ENCODE measurements at places on chromosomes 4 and X.

- peak; percentile 45 for DNase-seq
Observed at GRCh38 chrX:136159611-136160025, 12.3 kb downstream of the FHL1 start.

GRCh38 chr4:76622717-76623116, 187.7 kb downstream of the SHROOM3 start:
- no peak for DNase-seq

DNA sequence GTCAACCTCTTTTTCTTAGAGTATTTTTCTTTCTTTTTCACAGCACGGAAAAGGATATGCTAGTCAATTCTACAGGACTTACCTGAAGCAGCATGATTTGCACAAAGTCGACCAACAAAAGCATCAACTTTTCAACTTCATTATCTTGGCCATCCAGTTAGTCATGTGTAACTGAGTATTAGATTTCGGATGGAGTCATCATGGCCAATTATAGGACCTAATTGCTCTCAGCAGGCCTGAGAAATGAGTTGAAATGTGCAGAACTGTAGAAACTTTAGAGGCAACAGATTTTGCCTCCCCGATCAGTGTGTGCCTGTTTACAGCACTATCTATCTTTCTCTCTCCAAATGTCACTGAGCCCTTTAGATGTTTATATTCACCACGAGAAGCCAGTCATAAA, 41.0 kb downstream of the PCDH10 start:
- DNase-seq, result no peak

DNA sequence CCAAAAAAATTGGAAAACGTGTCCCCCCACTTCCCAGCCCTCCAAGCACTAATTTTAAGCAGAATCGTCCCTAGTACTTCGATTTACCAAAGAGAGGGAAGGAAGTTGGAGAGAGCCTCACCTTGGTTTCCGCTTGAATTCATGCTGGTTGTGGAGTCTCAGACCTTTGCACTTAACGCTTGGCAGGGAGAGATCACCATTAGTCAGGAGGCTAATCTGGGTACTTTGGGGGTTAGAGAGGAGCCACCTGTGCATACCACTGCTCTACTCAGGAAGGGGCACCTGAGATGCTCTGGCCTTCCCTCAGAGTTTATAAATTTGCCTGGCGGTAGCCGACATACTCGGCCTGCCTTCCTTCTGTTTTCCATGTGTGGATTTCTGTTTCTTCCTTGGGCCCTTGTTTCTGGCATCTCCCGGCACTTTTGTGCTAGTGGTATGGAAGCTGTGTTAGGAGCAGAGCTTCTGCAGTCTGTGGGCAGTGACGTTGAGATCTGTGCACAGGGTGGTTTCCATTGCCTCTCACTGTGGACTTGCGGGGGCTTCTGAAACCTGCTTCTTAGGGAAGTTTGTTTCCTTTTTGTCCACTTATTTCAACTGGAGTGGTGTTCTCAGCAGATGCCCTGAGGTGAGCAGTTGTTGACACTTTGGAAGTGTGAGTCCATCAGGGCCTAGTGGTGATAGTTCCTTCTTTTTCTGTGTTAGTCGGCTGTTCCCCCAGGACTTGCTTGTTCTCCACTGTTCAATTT, 104.2 kb downstream of the TMEM131L start:
- DNase-seq, result no peak

GRCh38 chr4:10403633-10404445, 53.4 kb downstream of the ZNF518B start:
- DNase-seq, result peak; percentile 81

DNA sequence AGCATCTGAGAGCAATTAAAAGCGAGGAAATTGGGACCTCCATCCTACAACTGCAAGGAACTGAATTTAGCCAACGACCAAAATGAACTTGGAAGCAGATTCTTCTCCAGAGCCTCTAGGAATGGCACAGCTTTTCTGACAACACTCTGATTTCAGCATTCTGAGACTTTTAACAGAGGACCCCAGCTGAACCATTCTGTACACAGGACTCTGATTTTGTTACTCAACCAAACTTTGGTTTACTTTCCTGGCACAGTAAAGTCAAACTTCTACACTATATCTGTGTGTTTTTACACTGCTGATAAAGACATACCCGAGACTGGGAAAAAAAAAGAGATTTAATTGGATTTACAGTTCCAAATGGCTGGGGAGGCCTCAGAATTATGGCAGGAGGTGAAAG, 37.6 kb downstream of the UBQLN2 start:
- no peak for DNase-seq

DNA sequence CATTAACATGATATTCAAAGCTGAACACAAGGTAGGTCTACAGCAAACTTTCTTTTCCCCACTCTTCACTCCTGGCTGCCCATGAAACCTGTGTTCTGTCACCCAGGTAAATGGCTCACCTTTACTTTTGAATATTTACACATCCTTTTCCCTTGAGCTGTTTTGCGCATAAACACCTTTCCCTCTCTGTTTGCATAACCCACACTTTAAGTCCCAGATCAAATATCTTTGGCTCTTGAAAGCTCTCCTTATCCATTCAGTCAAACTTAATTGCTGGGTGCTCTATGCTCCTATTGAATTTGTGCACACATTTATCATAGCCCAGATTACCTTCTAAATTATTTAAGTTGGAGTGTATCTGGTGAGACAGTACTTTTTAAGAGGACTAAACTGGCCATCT, 51.7 kb upstream of the ATP8A1 start:
- no peak for DNase-seq

- DNase-seq, result peak; percentile 84
Observed at GRCh38 chr4:64158648-64159326, 250.5 kb downstream of the TECRL start.

DNA sequence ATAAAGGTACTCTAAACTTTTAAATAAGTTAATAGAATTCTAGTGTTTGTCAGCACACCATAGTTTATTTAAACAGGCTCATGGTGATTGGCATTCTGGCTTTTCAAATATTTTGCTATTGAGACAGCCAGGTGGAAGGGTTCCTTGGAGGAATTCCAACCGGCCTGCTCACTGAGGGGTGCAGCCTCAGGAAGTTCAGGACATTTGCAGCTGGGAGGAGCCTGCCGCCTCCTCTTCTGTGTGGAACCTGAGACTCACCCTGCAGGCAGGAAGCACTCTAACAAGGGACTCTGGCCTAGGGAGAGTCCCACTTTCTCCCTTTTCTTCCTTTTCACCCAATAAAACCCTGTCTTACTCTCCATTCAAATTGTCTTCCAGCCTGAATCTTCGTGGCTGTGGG, 1328.0 kb downstream of the FSTL5 start:
- no peak for DNase-seq

GRCh38 chr4:81490403-81491160, 18.9 kb upstream of the RASGEF1B start:
- DNase-seq, result no peak

DNA sequence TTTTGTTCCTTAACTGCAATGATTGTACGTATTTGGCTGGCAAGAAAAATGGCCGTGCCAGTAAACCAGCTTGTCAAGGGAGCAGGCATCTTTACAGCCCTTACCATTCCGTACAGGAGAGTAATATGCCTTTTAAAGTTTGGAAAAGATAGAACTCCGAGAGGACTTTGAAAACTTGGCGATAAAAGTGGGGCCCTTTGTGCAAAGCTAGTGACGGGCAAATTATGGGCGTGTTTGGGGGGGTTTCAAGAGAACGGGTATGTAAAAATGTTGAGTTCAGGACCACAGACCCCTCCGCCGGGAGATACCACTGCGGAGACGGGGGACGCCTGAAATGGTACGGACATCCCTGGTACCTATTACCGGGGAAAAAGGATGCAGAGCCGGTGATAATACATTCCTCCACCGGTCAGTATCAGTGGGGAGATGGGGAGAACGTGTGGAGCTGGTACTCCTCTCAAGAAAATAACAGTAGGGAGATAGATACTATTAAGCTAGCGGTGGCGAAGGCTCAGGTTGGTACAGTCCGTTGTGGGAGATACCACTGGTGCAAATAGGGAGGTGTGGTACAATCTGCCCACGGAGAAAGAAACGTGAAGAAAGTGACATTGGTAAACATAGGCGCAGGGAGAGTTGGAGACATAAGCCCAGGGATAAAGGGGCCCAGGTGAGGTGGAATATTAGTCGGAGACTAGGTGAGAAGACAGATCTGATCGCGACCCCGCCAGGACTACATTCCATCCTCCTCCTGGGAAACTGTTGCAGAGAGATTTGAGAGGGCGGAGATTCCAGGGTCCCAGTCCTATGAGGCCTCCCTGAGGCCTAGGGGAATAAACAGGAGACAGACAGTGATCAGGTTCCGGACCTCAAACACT, 14.5 kb downstream of the SPACA5 start:
- peak; percentile 77 for DNase-seq

DNA sequence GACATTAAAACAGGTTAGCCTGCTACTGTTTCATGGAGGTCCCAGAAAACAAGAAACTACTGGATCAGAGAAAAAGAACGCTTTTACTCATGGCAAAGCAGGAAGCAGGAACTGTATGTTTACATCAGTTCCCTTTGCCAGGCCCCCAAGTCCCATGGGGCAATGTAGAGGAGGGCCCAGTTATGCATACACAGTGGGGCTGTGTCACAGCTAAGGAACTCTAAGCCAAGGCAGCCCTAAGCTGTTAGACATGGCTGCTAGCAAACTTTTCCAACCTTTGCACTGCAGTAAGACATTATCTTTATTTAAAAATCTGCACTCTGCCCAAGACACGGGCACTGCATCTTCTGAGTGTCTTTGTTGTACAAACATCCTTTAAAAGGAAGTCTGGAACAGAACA, 975.8 kb downstream of the C4orf33 start:
- DNase-seq, result no peak

GRCh38 chr4:6355052-6355451, 85.4 kb downstream of the WFS1 start:
- DNase-seq, result peak; percentile 14

All from hematopoietic multipotent progenitor cell treated with erythropoietin and hydrocortisone succinate and interleukin-3 and kit ligand, for 6 days (in vitro differentiated cells).